Tibial nerve (tissue), 4 donors: ENCODE measurements at places on chromosomes 3 and 15. TPM values are rescaled to one million over a fixed set of nuclear protein-coding genes. Genes with fewer than 3 reads are reported as not detected.

DNA sequence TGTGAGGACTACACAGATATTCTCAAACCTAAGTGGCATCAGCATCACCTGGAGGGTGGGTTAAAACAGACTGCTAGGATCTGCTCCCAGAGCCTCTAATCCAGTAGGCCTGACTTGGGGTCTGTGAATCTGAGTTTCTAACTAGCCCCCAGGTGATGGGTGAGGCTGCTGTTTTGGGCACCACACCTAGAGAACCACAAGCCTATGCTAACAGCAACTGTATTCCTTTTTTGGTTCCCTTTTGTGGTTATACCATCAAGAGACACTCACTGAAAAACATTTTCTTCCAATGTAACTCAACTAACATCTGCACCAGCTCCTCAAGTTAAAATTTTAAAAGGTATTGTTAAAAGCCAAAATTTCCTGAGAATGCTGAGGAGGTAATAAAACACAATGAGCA is 16.0 kb downstream of the WDR82 start:
- H3K27me3 ChIP-seq: no peaks in the 10 kb centered on the region
- H3K27ac ChIP-seq: no peak overlapping the region
- no peak for DNase-seq
- peaks cover 43% of the 10 kb centered on the region for H3K4me1 ChIP-seq
- H3K4me3 ChIP-seq: no peak overlapping the region
- H3K36me3 ChIP-seq: peaks cover 32% of the 10 kb centered on the region

- no peak overlapping the region for H3K4me3 ChIP-seq
- no peaks in the 10 kb centered on the region for H3K27me3 ChIP-seq
- no peaks in the 10 kb centered on the region for H3K36me3 ChIP-seq
- H3K4me1 ChIP-seq: no peaks in the 10 kb centered on the region
- no peak for DNase-seq
Measured at GRCh38 chr15:64651601-64652191, 123.7 kb downstream of the RBPMS2 start.

GRCh38 chr3:47416041-47416440 is 35.2 kb downstream of the PTPN23 start:
- peaks cover 20% of the 10 kb centered on the region for H3K4me1 ChIP-seq
- peaks cover 19% of the 10 kb centered on the region for H3K36me3 ChIP-seq
- no peak overlapping the region for H3K4me3 ChIP-seq
- H3K27ac ChIP-seq: no peak overlapping the region
- DNase-seq: no peak
- H3K27me3 ChIP-seq: no peaks in the 10 kb centered on the region

DNA sequence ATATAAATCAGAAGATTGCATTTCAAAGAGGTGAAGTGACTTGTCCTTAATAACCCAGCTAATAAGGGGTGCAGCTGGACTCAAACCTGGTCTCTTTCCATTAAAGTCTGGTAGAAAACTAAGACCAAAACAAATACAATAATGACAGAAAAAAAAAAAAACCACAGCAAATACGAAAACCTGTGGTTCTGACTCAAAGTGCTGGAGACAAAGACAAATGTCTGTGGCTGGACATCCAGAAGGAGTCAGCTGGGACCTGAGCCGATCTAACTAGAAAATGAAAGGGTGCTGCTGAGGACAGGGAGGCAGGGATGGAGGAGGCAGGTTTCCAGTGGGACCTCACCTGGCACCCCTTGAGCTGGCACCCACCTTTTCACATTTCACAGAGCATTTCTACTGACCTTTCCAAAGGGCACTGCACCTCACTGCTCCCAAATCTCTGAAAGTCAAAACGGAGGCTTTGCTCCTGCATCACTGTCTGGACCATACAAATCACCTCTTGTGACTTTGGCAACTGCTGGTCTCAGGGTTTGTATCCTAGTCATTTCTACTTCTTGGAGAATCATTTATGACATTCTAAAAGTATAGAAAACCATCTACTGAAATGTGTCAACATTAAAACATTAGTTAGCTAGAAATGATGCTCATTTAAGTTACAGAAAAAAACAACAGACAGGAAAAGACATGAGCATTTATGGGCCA is 61.7 kb downstream of the CCNL1 start:
- no peaks in the 10 kb centered on the region for H3K27me3 ChIP-seq
- H3K4me1 ChIP-seq: peaks cover 1% of the 10 kb centered on the region
- H3K4me3 ChIP-seq: no peak overlapping the region
- H3K27ac ChIP-seq: no peak overlapping the region

INAFM2 gene
- total RNA-seq: 24.9 TPM

MAGEL2 gene
- 0.20 TPM for total RNA-seq
